ENCODE measurements at places on chromosomes 2 and 18.

GRCh38 chr2:37323781-37324535 is 675 bp downstream of the PRKD3 start:
- no peak for DNase-seq

GRCh38 chr2:28687171-28687570 is 64.5 kb upstream of the PPP1CB start:
- no peak for DNase-seq

DNA sequence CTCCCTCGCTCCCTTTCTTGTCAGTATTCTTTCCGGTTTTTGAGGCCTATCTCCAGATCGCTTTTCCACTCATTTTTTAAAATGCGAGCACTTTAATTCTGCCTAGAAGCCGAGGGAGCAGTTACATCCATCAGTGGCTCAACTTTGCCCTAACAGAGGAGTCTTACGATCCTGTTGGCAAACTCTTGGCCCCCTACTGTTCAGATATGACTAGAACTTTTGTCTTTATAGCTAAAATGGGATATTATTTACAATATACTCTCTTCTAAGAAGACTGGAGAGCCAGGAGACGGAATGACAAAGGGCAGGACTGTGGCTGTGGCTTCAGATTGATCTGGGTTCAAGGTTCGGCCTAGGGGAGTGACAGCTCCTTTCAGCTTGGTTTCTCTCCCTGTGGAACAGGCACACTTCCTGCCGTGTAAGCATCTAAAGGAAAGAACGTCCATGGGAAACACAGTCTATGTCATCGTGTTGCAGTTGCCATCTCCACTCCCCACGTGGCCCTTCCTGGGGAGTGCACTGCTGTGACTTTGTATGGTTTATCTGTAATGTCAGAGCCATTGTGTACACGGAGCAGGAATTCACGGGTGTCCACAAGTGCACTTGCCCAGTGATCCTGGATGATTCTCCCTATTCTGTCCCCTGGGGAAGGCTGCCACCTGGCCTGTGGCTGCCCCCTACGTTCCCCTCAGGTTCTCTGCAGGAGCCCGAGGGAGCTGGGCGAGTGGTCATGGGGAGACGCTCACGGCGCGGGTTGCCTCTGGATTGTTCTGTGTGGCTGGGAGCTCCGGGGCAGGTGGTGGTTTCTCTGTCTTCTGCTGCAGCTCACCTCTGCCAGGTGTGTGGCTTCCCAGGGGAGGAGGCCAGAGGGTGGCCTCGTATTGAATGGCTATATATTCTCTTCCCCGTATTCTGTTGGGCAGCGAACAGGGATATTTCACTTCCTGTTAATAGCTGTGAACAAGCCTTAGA is 222.0 kb downstream of the LDLRAD4 start:
- DNase-seq = no peak

DNA sequence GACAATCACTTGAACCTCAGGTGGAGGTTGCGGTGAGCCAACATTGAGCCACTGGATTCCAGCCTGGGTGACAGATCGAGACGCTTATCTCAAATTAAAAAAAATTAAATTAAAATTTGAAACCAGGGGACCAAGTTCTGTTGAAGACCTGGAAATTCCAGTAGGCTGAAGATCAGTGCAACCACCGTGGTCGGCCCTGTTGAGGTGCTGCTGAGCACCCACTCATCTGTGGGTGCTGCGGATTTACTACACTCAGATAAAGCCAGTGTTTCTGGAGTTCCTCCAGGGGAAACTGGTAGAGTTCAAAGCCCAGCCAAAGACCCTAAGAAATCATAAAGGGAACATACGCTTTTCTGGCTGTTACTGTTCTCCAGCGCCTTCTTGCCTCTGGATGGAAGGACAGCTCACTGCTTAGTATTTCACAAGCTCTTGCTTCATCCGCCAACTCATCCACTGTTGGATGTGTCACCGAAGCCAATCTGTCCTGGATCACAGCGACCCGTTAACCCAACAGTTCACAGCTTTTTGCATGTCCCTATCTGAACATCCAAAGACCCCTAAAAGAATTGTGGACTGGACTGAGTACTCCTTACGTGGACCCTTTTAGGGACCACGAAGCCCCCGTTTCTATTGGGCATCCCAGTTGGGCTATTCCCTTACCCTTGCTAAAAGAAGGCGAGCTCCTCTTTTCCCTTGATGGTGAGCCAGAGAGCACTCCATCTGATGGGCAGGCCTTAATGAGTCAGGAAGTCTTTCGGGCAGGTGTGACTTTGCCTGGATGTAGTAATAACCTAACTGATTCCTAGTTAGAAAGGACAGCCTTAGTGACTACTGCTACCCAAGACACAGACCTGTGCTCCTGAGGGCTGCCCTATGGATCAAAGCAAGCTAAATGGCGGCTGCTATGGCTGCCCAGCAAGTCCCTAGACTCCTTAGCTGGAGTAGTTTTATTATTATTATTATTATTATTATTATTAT is 6.0 kb upstream of the ALPP start:
- DNase-seq = no peak

DNA sequence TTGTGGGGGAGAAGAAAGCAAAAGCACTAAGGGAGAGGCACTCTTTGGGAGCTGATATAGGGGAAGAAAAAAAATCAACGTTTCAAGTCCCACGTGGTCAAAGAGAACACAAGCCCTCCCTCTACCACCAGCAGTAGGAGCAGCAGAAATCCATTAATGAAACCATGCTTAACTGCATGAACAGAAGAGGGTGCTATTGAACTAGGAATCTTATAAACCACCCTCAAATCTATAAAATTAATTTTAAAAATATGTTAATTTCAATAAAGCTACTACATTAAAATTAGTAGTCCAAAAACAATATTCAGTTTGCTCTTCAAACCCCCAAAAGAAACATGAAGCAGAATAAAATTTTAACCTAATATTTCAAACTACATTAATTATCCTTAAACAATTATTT is 147.8 kb downstream of the TMEM18 start:
- peak; percentile 75 for DNase-seq

- no peak for DNase-seq
Measured at GRCh38 chr2:71154798-71155197, 24.4 kb downstream of the MPHOSPH10 start.

- DNase-seq = no peak
Measured at GRCh38 chr18:74476140-74476539, 19.0 kb upstream of the DIPK1C start.

DNA sequence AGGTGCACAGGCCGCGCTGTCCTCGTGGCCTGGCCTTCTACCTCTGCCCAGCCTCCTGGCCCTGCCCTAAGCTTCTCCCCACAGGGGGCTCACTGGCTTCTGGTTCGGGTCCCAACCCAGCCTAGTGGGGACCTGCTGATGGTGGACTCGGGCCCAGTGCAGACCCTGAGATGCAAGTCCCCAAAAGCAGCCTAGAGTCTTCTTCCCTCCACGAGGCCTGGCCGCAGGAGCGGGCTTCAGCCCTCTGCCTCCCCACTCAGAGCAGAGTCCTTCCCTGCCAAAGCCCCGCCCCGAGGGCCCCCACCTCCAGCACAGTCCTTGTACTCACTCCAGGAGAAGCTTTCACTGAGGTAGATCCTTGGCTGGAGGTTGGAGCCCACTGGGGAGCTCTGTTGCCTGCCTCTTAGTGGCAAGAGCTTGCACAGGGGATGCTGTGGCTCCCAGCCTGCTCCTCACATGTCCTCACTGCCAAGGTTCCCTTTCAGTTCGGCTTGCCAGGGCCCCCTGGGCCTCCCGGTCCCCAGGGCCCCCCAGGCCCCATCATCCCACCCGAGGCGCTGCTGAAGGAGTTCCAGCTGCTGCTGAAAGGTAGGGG is 3.6 kb downstream of the ERFE start:
- DNase-seq = no peak

GRCh38 chr18:66874375-66874774 is 270.5 kb upstream of the CDH19 start:
- DNase-seq = no peak

- DNase-seq = no peak
Measured at GRCh38 chr18:55088000-55088401, 128.7 kb upstream of the CCDC68 start.

GRCh38 chr2:112614201-112614840 is 29.9 kb downstream of the CHCHD5 start:
- DNase-seq = no peak

DNA sequence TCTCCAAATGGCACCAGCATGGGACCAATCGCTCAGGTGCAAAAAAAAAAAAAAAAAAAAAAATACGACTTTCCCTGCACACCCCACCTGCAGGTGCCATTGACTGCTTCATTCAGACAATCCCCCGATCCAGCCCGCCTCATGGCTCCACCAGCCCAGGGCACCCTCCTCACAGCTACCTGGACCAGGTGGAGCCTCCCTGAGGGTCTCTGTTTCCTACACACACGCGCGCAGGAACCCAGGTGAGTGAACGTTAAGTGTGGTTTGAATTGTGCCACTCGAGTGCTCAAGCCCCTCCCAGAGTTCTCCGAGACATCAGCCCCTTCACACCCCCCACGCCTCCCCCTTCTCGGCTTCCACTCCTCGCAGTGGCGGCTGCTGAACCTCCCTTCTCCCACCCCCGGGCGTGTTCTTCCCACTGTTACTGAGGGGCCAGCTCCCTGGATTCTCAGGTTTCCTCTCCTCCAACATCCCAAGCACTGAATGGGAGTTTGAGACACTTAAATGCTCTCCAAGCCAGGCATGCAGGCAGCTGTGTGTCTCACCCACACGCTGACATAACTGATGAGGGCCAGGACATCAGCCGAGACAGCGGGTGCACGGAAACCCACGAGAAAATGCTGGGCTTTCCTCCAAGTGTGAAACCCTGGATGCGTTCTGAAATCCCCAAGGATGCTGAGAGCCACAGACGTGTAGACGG is 88.8 kb upstream of the SNTG2 start:
- no peak for DNase-seq

GRCh38 chr2:42906557-42907411 is 114.4 kb upstream of the HAAO start:
- no peak for DNase-seq

GRCh38 chr2:96291751-96292150 is 13.6 kb downstream of the SNRNP200 start:
- no peak for DNase-seq

GRCh38 chr2:100814043-100814442 is 5.9 kb upstream of the NPAS2 start:
- no peak for DNase-seq

DNA sequence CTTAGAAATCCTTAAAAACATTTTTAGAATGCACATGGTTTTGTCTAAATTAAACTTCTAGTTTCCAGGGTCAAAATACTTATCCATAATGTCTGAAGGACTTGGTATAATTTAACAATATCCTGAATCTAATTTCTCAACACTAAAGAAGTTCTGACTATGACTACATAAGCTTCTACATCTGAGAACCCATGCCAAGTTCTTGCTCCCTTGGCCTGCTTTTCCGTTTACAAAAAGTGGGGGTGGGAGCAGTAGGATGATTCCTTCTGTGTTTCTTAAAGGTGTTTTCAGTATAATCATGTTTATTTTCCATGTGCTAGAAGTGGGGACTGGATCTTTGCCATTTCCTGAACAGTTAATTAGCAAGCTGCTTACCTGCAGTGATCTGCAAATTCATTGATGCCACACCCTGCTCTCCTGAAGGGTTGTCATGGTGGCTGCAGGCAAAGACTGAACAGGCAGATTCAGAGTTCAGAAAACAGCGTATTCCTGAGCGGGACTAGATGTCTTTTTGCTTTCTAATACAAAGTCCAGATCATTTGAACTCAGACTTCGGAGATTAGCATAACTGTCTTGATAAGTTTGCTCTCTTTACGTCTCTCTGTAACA is 36.2 kb downstream of the ADNP2 start:
- no peak for DNase-seq

DNA sequence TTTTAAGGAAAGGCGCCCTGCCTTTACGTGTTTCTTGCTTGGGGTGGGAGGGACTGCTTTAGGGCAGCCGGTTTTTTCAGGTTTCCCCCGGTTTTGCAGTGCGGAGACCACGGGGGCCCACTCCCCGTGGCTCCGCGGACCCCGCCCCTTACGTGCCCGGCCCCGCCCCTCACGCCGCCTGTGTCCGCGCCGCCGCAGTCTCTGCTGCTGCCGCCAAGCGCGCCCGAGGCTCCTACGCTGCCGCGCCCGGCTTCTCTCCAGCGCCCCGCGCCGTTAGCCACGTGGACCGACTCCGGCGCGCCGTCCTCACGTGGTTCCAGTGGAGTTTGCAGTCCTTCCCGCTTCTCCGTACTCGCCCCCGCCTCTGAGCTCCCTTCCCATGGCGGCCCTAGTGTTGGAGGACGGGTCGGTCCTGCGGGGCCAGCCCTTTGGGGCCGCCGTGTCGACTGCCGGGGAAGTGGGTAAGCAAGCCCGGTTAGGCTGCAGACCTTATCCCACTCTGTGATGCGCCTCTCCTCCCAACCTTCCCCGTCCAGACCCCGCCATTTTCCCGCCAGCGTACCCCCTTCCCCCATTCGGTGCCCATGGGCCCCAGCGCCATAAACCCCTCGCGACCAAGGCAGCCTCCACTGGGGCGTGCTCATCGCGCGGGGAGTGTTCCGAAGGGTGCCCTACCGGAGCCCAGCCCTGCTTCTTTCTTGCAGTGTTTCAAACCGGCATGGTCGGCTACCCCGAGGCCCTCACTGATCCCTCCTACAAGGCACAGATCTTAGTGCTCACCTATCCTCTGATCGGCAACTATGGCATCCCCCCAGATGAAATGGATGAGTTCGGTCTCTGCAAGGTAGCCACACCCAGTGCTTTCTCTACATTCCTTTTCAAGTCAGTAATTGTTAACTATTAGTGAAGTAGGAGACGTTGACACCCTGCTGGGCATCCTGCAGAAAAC is at the start of gene CAD:
TSS of gene CAD (plus strand) at position 197 of the 949 bp plus-strand sequence. CDS start at position 380, 183 bp downstream.
- DNase-seq = peak; percentile 74

DNA sequence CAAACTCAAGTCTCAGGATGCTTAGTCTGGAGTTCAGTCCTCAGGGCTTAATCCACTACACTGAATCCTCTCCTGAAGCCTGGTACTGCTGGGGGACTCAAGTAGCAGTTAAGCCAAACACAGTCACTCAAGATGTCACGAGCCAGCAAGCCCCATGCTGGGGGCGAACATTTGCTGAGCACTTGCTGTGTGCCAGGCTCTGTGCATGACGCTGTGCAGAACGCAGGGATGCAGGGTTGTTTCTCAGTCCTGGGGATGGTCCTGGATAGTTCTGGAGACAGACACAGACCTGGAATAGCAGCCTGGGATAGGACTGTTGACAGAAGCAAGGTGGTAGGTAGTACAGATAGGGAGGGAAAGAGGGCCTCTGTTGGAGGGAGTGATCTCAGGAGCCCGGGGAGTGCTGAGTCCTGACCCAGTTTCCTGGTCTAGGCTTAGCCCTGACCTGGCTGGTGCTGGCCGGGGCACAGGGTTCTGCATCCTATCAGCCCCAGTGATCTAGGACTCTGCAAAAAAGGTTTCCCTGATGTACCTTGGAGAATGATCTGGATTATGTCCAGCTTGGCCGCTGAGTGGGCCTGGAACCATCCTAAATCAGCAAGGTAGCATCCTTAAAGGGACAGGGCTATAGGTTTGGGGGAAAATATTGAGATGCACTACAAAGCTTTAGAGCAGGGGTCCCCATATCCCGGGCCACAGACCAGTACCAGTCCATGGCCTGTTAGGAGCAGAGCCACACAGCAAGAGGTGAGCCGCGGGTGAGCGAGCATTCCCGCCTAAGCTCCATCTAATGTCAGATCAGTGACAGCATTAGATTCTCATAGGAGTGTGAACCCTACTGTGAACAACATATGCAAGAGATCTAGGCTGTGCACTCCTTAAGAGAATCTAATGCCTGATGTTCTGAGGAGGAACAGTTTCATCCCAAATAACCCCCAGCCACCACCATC is 54.7 kb upstream of the OTOF start:
- DNase-seq = no peak

All from NCI-H2081 treated with DMSO at 0.1 percent for 48 hours (cell line).